Activated naive CD4-positive, alpha-beta T cell treated with anti-CD3 and anti-CD28 coated beads, Interleukin-2, amount 10 ng/mL, durations not matched to agents 7 days and 5 days (primary cell): ENCODE measurements at places on chromosomes 7 and 10.

DNA sequence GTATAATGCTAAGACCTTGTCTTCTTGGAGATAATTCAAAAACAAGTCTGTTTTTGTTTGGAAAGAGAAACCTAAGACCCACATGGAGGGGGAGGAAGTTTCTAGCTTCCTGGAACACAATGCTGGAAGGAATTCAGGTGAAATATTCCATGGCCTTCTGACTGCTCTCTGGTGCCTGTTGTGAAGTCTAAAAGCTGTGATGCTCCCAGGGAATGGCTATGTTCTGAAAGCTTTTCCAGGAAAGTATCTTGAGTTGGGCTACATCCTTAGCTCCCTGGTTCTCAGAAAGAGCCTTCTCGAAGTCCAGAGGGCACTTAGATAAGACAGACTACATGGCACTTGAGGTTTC is 12.5 kb upstream of the PFKP start:
- DNase-seq, result no peak

GRCh38 chr7:476736-477360 is 42.8 kb downstream of the PDGFA start:
- DNase-seq, result no peak

- no peak for DNase-seq
Measured at GRCh38 chr7:93949423-93949822, 27.9 kb downstream of the GNG11 start.

DNA sequence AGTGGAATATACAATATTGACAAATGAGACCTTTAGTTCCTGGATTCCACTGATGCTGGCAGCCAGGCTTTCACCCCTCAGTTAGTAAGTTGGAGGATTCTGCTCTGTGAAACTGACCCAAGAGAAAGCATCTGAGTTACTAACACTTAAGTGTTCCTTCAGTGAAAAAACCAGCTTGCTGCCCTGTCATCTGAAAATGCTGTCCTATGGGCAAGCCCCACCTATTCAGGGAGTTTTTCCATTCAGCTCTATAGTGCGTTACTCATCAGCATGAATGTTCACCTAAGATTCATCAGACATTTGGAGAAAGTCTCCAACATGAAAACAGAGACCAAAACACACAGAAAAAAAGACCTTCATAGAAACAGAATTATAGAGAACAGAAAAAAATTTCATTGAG is 37.9 kb downstream of the PRPF18 start:
- no peak for DNase-seq

DNA sequence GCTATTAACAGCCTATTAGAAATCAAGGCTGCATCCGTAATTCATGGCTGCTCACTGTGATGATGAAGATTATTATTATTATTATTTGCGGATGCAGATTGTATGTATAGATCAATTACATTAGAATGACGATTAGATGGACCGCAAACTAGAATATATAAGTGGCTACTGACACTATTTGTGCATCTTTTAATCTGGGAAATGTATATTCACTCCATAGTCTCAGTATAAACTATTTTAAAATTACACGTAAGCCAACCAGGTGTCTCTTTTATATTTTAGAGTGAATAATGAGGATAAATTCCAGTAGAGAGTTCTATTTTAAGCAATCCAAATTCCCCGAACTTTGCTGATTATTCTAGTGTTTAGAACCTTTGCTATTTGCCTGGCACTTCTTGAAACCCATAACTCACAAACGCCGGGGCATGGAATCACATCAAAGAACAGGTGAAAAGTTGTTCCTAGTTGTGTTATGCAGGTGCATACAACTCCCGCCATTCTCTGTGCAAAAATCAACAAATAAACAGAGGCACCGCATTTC is 509 bp upstream of the ING3 start:
- DNase-seq, result no peak
